ENCODE measurements at places on chromosomes 5 and 9.

- DNase-seq, result no peak
Observed at GRCh38 chr9:116860509-116861120, 173.5 kb downstream of the TRIM32 start.

DNA sequence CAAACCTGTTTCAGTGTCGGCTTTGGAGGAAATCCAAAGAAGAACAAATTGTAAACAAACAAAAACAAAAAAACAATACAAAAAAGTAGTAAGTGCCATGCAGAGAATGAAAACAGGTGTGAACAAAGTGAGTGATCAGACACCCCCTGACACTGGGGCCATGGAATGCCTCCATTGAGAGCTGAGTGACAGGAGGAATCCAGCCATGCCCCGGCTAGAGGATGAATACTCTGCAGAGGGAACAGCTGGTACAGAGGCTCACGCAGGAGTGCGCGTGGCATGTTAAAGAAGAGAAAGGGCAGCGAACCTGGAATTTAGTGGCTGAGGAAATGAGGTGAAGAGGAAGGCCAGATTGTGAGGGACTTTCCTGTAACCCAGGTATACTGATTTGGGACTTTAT is 15.5 kb upstream of the CCNJL start:
- no peak for DNase-seq

GRCh38 chr5:96577909-96578308 is 84.3 kb upstream of the CAST start:
- DNase-seq, result no peak

- DNase-seq, result no peak
Observed at GRCh38 chr9:131432597-131433301, 38.9 kb downstream of the PRRC2B start.

DNA sequence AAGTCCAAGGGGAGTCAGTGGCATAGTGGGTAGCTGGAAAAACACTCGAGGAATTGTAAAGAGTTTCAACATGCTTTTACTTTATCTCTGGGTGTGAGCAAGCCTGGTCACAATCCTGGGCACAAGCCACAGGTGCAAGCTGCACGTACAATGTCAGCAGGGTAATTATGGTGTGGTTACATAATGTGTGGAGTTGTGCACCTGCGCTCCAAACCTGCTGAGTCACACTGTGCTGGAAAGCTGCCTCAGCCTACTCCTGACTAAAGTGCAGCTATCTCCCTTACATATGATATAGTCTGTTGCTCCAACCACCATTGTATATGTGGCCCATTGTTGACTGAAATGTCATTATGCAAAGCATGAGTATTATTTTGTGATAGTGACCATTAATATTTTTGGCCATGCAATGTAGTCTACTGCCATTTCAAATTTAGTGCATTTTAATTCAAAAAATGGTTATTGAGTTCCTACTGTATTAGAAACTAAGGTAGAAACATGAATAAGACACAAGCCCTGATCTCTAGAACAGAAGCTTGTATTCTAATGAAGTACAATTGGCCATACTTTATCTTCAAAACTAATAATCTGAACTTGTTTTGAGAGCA is 160.9 kb upstream of the SLC30A5 start:
- no peak for DNase-seq

DNA sequence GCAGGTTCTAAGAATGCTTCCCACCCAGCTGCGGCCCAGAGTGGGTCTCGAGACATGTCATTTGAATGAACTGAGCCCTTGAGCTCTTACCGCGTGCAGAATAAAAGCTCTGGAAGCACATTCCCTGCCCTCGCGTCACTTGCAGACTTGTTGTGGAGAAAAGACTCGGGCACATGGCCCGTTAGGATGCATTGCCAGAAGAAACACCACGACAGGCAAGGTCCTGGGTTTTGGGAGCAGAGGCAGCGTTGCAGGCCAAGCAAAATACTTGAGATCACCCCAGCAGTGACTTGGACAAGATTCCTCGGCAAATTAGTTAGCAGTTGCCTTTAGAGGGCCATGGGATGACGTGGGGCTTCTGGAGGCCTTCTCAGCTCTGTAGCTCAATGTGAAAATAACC is 170.8 kb upstream of the MSX2 start:
- DNase-seq, result no peak

- DNase-seq, result no peak
Observed at GRCh38 chr5:143226872-143227271, 176.6 kb downstream of the NR3C1 start.
